ENCODE measurements at places on chromosomes 11 and 22. TPM values are rescaled to one million over a fixed set of nuclear protein-coding genes. Genes with fewer than 3 reads are reported as not detected.

The RIC3 gene
- total RNA-seq, result 0.27 TPM

The OR51B2 gene
- not detected for total RNA-seq

The PLA2G3 gene
- 0.29 TPM for total RNA-seq

The TMA7B gene
- total RNA-seq, result not detected

The JHY gene
- 4.3 TPM for total RNA-seq

The SUSD2 gene
- total RNA-seq, result 0.13 TPM

The CATSPERZ gene
- 0.57 TPM for total RNA-seq

The RAG2 gene
- not detected for total RNA-seq
